Amniotic epithelial cell (primary cell): ENCODE measurements at places on chromosomes 4 and X.

DNA sequence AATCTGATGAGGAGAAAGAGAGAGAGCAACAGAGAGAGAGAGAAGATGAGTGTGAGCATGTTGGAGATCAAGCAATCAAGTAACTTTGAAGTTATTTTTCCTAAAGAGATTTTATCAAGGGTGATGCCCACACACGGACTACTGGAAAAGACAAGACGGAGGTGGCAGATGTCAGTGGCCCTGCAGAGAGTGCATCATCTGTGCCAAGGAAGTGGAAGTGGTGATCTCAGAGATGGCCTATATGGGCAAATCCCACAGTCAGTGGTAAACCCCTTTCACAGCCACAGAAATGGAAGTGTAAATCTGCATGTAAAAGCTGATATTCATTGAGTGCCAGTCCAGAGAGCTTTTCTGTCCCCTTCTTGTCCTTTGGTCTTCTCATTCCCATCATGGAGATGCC lies 577.2 kb upstream of the AADAT start:
- no peak for DNase-seq

- DNase-seq: no peak
Measured at GRCh38 chr4:83112231-83112630, 2.3 kb downstream of the PLAC8 start.

DNA sequence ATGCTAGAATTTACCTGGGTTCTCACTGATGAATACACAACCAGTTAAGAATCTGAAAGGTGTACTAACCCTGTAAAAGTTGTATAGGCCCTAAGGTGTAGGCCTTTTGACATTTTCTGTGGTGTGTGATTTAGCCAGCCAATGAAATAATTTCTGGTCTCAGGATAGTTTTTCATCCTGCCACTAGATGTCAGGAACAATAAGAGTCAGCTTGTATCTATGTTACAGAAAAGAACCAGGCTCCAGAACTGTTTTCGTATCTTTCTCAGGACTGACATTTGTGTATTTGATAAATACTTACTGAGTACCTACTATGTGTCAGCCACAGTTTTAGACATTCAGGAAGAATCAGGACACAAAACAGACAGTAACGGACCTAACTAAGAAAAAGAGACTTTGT lies 673.6 kb upstream of the TENM3 start:
- peak; percentile 56 for DNase-seq

GRCh38 chrX:24259544-24260240 lies 54.2 kb downstream of the SUPT20HL2 start:
- peak; percentile 75 for DNase-seq

DNA sequence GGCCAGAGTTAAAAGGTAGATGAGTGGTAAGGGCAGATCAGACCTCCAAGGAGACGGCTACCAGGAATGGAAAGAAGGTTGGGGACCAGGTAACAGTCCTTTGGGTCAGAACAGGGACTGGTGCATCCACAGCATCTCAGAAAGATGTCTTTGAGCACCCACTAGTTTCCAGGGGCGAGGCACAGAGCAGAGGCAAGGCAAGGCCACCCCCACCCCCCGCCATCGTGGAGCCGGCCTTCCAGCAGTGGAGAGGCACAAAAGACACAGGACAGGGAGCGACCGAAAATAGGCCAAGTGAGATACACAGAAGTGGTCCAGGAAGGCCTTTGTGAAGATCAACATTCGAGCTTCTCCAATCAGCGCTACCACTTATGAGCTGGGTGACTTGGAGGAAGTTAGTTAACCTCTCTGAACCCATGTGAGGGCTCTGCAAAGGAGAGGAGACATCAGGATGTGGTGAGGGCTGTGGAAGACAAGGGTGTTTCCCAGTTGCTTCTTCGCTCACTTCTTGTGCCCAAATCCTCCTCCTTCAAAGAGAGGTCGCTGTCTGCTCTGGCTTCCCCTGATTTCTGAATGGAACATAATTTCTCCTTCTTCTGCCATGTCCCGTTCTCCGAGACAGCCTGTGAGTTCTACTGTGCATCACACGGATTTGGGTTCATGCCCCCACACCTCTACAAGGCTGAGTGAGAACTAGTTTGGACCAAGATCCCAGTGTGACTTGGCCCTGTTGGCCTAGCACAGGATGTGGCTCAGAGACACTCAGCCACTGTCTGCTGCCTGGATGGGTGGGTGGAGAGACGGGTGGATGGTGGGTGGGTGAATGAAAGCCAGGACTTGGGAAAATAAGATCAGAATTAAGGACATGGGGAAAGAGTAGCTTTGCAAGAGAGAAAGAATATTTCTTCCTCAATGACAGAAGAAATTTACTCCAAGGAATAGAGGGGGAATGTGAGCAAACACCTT lies 16.7 kb upstream of the MSX1 start:
- no peak for DNase-seq

GRCh38 chr4:119550857-119551532 lies 77.6 kb downstream of the PDE5A start:
- DNase-seq: peak; percentile 23

GRCh38 chr4:86330961-86331742 lies 28.7 kb downstream of the MAPK10 start:
- DNase-seq: no peak
